ENCODE measurements at places on chromosomes 13 and 19. TPM values are rescaled to one million over a fixed set of nuclear protein-coding genes. Genes with fewer than 3 reads are reported as not detected.

The SRRM5 gene
- 0.09 TPM for total RNA-seq

GRCh38 chr19:10107254-10107653, 1.1 kb downstream of the PPAN start:
- DNase-seq, result no peak

- DNase-seq, result no peak
These were observed 72.1 kb downstream of the KLF12 start for GRCh38 chr13:74061926-74062595.

- DNase-seq, result peak; percentile 98
These were observed 441 bp upstream of the ZFP28 start for GRCh38 chr19:56538254-56538760.

The ARL11 gene
- total RNA-seq, result 0.18 TPM
